ENCODE measurements at places on chromosomes 2 and 18.

DNA sequence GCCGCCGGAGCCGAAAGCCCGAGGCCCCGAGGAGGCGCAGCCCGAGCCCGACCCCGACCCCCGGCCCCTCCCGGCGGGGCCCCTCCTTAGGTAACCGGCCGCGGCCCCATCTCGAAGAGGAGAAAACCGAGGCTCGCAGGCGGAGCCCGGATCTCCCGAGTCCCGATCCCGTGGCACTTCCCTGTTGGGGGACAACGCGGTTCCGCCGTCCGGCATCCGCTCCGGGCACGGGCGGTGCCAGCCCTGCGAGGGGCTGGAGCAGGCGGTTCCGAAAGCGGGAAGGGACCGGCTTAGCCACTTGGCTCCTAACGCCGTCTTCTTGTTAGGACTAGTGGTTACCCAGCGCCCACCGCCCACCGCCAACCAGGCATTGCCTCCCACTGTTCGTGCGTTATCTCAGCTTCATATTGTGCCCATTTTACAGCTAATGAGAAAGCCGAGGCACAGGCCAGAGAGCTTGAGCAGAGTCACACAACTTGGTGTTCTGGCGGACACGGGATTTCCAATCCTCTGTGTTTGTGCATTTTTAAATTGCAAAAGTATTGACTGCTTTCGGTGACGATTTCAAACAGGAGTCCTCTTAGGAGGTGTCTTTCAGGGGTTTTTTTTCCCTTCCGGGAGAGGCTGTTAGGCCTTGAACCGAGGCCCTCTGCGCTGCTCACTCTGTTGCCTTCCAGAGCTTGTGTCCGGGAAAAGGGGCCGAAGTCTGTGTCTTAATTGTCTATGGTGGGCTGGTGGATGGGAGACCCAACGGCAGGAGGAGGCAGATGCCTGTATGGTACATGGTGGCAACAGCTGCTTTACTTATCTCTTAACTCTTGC lies 562 bp downstream of the CENPA start:
- DNase-seq: peak; percentile 43

GRCh38 chr18:5173236-5173635 lies 23.8 kb downstream of the AKAIN1 start:
- DNase-seq: no peak

- peak; percentile 48 for DNase-seq
Observed at GRCh38 chr18:58045242-58046092, 1.4 kb downstream of the NEDD4L start.

- no peak for DNase-seq
Observed at GRCh38 chr2:5393474-5393873, 298.7 kb upstream of the SOX11 start.

DNA sequence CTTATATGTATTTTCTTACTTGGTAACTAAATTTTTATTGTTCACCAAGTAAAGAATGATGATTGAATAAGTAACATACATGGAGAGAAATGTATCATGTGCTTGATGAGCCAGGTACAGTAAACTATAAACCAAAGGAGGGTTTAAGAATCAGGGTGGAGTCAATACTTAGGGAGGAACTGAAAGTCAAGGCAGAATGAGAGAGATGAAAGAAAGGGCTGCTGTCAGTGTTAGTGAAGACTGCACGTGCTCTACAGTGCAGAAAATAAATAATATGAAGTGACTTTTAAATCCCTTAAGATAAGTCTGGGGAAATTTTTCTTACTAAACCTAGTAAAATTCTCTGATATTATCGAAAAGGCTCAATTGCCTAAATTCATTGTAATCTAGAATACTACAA lies 986.0 kb downstream of the DSC3 start:
- DNase-seq: no peak

DNA sequence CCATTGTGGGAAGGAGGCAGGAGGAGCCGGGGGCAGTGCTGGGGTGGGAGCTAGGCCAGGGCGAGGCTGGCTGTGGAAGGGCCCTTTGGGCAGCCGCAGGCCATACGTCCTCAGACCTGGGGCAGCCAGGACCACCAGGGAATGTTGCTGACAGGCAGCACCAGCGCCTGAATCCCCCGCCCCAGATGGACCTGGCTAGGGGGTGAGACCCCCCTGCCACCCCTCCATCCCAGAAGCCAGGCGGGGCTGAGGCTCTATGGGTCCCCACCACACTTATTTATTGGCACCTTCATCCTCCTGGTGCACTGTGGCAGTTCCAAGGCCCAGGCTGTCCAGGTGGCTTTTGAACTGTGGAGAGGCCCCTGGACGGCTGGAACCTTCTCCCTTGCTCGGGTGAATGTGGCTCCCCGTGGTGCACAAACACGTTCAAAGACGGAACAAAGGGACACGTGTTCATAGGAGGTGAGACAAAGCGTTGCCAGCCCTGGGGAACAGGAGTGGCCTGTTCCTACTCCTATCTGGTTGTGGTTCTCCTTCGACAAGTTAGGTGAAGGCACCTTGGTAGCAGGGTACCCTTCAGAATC lies 35.1 kb downstream of the RAMP1 start:
- DNase-seq: no peak

GRCh38 chr2:31136732-31137131 lies 1.5 kb downstream of the GALNT14 start:
- DNase-seq: no peak

- no peak for DNase-seq
Observed at GRCh38 chr2:201517094-201517493, 65.6 kb downstream of the STRADB start.

DNA sequence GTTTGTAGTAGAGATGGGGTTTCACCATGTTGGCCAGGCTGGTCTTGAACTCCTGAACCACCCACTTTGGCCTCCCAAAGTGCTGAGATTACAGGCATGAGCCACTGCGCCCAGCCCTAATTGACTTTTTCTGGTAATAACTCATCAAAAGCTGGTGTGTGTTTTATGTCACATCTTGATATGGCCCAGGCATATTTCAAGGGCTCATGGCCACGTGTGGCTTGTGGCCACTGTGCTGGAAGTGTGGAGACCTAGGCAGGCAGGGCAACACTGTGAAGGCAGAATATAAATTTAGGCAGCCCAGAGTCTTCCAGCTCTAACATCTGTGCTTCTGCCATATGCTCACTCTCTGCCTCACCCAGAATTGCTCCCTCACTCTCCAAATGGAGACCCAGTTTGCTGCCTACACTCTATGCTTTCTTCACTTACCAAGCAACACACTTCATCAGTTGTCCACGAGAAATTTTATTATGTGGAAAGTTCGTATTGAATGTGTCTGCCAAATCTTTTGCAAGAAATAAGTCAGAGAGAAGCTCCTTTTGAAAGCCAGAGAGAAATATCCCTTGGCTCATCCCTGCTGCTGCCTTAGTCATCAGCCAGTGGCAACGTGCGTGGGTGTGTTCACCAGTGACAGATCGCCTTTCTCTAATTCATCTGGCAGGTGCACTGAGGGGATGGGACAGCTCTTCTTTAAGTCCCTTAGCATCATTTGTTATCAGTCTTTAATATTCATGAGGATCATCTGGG lies 129.4 kb upstream of the CXCR4 start:
- no peak for DNase-seq

- no peak for DNase-seq
Observed at GRCh38 chr18:44742718-44743311, 62.1 kb downstream of the SETBP1 start.

DNA sequence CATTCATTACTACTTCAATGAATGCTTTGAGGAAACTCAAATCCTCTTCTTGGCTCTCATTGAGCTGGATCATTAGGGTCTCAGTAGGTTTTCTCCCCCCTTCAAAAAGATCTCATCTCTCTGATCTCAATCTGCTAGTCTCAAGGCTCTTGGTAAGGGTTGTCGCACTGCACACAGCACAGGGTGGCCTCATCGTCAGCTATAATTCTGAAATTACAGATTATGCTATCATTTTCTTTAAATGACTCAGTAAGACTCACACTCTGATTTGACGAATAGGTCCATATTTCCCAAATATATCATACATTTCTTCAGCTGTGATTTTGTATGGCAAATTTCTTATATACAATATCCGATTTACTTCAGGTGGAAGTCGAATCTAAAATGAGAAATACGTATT lies 2.3 kb downstream of the SF3B6 start:
- DNase-seq: no peak

All from GM12865 (cell line).